ENCODE measurements at places on chromosomes 3 and 15. TPM values are rescaled to one million over a fixed set of nuclear protein-coding genes. Genes with fewer than 3 reads are reported as not detected.
A peak's percentile ranks its signal among the peaks of the same experiment; 100 is the strongest.

DNA sequence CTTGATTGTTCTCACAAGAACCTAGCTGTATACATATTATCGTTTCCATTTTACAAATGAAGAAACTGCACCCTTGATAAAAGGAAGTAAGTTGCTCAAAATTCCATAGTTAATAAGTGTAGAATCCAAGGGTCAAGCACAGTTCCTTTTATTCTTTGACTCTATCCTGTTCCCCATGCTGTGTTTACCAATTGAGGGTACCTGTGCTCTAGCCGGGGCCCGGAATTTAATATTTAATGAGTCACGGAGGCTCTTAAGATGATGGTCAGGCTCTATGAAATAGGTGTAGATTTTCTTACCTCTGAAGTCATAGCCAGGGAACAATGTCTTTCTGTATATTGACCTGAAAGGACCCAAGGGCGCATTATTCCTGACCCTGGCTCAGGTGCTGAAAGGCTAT lies 65.2 kb downstream of the LPP start:
- no peak for DNase-seq

- no peak for DNase-seq
Measured at GRCh38 chr3:175270866-175271265, 411.7 kb downstream of the NAALADL2 start.

DNA sequence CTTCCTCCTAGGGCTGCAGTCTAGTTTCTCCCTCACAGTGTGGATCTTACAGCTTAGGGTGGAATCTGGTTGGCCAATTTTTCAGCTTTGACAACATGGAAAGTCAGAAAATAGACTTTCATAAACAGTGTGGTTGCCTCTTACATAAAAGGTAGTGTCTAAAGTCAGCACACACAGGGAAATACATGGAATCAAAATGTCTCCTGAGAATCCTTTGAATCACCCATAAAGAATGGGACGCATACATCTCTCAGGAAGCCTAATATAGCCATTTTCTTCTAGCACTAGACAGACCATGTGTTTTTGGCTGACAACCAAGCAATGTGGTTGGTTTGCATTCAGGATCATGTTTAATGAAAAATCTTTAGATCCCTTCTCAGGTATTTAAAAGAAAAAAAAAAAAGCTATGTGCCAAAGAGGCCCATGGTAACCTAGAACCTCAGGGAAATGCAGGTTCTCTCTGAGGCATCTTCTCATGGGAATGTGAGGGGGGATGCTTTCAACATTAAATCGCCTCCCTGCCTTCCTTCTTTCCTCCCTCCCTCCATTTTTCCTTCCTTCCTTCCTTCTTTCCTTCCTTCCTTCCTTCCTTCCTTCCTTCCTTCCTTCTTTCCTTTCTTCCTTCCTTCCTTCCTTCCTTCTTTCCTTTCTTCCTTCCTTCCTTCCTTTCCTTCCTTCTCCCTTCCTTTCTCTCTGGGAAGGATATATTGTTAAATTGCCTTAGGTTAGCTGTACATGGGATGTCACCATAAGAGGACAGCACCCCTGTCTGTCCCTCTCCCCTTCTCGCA lies 34.3 kb upstream of the ZBTB38 start:
- DNase-seq: no peak

The GATM gene
- 0.85 TPM for total RNA-seq

The TYRO3 gene
- total RNA-seq: 81.2 TPM

DNA sequence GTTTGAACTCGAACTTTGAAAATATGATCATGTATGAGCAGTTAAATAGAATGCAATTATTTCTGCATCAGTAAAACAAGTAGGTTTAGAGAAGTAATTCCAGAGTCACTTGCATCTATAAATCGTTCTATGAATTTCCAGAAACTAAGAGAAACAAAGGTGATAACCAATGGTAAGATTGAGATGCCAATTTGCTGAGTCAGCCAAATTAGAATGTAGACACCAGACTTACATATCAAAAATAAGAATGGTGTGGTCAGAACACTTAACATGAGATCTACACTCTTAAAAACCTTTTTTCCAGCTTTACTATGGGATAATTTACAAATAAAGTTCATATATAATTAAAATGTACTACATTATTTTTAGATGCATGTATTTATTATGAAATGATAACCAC lies 1435.9 kb downstream of the OTOL1 start:
- DNase-seq: no peak

GRCh38 chr3:186427627-186428281 lies 65.7 kb upstream of the DGKG start:
- DNase-seq: no peak

- no peak for DNase-seq
Measured at GRCh38 chr3:12040902-12041301, 36.7 kb downstream of the SYN2 start.

DNA sequence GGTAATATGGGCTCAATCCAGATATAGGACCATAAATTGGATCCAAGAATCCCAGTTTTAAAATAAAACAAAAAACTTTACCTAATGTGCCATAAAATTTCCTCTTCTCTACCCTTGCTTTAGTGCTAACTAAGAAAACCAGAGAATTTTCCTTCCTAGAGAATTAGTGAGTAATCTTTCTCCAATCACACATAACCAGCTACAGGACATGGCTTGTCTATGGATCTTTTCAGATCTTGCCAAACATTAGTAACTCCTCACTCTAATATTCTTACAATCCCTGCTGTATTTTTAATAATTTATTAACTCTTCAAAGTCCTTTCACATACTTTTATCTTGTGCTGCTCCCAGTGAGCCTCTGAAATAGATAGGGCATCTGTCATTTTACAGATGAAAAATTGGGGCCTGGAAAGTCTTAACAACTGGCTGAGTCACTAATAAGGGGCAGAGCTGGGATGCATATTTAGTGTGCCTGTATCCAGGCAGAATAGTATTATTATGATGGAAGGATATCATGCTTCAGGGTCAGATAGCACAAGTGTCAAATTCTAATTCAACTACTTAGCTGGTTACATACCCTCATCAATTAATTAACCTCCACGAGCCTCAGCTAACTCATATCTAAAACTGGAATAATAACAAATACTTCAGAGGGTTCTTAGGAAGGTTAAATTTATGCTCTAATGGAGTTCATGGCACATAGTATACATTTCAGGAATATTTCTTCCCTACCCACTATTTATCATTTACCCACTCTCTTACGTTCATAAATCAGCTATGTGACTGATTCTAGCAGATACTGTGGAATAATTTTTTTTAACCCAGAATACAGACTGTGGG lies 5.6 kb downstream of the ZBED2 start:
- no peak for DNase-seq

DNA sequence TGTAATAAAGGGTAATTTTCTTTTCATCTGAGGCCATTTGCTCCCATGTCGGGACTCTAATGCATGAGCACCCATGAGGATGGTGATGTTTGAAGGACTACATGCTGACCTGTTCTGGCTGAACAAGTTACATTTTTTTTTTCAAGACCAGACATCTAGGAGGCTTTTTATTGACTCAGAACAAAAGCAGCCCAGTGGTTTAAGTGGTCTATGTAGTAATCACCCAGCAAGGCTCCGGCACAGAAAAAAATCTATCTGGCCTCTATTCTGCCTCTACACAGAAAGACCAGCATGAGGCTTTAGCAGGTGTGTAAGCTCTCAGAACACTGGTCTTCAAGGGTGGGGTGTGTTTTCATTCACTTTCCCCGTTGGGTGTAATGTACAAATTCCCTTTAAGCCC lies 95.1 kb upstream of the ZBED2 start:
- DNase-seq: no peak

DNA sequence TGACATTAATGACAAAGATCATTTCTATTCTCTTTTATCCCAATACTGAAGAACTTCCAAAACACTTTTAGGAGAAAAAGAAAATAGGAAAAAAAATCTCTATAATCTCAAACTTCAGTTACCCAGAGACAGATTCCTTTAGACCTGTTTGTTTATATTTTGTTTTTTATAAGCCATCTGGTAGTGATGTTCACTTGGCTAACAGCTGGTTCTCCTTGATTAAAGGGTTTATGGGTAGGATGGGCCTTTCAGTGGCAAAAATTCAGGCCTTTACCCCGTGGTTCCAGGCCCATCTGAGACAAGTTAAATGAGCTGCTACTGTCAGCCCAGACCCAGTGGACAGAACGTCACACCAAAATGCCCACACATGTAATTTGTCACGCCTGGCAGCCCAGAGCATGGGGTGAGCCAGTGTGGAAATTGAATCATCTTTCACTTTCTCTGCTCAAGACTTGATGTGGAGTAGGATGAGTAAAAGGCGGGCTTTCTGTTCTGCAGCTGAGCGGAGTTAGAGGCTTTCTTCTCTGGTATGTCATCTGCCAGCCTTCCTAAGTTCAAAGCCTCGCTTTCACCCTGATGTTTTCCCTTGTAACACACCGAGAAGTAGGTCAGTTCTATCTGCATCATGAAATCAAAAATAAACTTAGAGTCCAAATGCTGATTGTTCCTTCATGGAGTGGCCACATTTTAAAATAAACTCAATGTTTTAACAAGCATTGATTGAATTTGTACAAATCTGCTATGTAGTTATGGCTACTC lies 62.5 kb upstream of the SKOR1 start:
- no peak for DNase-seq

The RAD18 gene
- total RNA-seq: 26.6 TPM

DNA sequence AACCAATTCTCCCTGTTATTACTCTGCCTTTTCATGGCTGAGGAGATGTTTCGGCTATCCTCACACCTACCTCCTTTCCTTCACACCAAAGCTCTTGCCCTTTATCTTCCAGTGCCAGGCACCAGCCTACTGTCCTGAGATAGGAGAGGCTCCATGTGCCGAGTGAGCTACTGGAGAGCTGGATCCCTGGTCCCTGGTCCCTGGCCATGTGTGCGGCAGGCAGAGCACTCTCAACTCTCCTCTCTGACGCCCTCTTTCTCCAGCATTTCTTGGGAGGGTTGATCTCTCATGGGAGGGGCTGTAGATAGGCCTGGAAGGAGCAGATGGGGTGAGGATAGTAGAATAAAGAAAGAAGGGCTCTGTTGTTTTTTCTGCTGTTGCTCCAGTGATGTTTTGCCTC lies 277.1 kb upstream of the UMPS start:
- no peak for DNase-seq

- no peak for DNase-seq
Measured at GRCh38 chr3:72629191-72629631, 219.0 kb downstream of the SHQ1 start.

DNA sequence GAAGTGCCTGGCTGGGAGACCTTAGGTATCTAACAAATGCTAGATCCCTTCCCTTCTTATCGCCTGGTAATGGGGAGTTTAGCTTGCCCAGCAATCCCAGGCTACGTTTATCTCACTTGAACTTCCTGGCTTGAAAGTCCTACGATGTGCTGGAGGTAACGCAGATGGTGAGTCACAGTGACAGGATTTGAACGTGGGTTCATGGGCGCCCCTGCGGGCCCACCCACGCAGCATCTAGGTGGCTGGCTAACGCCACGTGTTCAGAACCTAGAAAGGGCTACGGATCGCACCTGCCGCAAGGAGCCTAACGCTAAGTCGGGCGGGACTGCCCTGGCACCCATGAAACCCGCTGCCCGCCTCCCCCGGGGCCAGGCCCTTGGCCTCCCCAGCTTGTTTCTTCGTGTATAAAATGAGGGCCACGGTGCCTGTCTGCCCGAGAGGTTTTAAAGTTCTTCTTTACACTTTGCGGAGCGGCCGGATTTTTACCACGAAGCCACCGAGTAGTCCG lies 600 bp upstream of the USP3 start:
- peak; percentile 39 for DNase-seq

- DNase-seq: no peak
Measured at GRCh38 chr3:194407423-194407822, 8.4 kb upstream of the GP5 start.

DNA sequence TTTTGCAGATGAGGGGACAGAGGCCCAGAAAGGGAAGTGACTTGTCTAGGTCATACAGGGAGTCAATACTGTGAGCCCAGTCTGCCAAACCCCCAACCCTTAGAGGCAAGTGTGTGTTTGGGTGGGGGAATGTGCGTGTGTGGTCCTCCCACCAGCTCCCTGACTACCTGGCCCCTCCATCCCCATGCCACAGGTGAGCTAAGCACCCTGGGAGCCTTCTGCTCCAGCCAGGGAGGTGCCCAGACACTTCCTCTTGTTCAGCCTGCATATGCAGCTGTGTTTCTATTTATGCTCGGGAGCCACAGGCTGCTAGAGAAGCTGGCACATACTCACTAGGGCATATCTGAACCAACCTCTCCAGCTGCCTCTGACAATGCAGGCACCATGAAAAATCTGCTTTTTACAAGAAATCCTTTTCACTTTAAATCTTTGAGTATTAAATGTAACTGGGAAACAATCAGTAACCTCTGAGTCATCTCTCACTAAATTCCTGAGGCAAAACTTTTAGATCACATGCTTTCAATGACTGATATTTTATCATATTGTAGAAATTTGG lies 20.7 kb downstream of the TBC1D2B start:
- no peak for DNase-seq

DNA sequence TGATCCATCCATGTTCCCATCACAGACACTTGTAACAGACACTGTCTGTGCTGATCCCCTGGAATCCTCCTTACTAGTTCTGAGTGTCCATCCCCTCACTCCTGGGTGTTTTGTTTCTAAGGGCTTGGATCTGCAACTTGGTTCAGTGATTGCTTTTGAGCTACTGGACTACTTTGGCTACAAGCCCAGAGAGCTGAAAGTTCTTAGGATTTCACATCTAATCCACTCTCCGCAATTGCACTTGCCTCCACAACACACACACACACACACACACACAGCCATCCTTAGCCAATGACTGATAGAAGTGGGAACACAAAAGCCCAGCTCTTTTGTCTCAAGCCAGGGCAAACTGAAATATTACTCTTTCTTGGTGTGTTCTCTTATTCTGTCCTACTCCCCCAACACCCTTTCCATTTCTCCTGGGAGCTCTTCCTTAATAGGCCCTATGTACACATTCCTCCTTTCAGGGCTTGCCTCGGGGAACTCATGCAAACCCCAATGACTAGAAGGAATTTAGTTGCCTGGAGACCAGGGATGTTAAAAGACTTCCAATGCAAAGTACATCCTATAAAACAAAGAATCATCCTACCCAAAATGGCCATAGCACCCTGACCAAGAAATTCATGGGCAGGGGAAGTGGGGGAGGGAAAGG lies 206.1 kb upstream of the UBE2E2 start:
- DNase-seq: no peak

GRCh38 chr3:10088256-10088655 lies 19.8 kb downstream of the FANCD2OS start:
- DNase-seq: no peak

The PLCH1 gene
- 0.35 TPM for total RNA-seq

Data from SK-MEL-5 (cell line).